ENCODE measurements at places on chromosomes 4 and X.

DNA sequence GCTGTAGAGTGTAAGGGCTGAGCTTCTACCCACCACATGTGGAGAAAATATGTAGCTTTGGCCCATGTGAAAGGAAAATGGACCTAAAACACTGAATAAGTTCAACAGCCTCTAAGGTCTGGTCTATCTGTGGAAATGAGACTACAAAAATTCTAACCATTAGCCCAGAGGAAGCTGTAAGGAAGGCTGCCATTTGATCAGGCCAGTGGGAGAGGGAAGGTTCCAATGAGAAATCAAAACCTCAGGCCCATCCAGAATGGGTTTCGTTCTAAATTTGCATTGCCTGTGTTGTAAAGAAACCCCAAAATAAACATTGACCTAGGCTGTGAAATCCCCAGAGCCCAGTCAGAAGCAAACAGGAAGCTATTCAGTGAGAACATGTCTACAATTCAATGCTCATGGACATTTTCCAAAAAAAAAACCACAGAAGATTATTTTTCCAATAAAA is 320.4 kb upstream of the SLC7A11 start:
- DNase-seq, result no peak

- no peak for DNase-seq
Measured at GRCh38 chr4:144948009-144948408, 150.0 kb downstream of the ANAPC10 start.

GRCh38 chrX:149527705-149528104 is 13.1 kb upstream of the EOLA1 start:
- no peak for DNase-seq

DNA sequence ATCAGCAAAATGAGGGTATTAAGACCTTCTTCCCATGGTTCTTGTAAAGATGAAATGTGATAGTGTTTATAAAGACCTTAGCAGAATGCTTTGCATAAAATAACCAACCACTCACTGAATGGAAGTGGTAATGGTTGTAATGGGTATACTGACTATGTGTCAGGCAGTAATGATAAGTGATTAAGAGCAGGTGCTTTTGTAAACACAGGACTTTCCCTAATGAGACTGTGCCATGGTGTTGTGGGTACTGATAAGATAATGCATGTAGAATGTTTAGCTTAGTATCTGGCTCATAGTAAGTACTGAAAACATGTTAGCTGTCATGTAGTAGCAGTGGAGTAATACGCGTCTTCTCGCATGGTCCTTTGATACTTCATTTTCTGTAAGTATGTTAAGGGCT is 6.9 kb downstream of the LSM6 start:
- DNase-seq, result no peak

- no peak for DNase-seq
Measured at GRCh38 chr4:140267576-140267975, 105.9 kb upstream of the SCOC start.

GRCh38 chr4:20255251-20255586 is 3.5 kb downstream of the SLIT2 start:
- no peak for DNase-seq

DNA sequence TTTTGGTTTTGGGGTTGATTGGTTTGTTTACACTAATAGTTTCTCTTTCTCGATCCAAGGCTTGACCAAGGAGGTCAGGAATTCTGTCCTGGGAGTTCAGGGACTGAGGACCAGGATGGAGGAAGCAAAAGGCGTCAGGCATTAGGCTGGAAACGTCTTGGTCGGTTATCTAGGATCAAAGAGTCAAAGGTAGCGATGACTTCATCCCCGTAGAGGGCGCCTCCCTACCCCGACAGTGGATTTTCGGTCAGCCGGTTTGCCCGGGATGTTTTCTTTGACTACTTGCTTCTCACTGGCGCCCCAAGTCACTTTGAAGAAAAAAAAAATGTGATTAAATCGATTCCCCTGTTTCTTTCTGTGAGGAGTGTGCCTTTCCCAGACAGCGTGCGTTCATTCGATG is 980 bp upstream of the FHDC1 start:
- DNase-seq, result no peak

DNA sequence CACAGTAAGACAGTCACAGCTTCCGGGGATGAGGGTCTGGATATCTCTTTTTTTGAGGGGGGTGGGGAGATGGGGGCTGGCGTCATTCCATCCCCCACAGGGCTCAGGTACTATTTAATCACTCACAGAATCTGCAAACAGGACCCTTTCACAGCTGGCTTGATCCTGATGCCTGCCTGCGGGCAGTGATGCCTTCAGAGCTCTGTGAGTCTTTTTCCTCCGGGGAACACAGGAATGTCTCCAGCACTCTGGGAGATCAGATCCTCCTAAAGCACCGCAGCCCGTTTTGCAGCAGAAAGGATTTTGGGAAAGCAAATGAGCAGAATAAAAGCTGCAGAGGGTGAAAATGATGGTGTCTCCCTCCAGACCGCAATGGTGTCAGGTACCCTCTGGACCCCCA is 13.2 kb upstream of the SHOX start:
- DNase-seq, result no peak

DNA sequence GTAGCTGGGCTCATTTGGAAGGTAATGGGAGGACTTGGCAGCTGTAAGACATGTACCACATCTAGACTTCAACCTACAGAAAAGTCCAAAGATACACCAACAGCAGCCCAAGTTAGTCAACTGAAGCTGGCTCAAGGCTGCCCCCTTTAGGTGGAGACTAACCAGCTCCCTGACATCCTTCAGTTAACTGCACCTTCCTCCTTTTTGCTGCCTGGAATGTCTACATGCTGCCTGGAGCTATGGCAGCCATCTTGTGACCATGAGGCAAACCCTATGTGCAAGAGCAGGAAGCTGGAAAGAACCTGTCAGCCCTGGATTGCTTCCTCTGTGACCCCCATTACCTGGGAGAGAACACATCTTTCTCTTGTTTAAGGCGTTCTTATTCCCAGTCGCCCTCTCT is 25.8 kb downstream of the ARSD start:
- DNase-seq, result no peak

DNA sequence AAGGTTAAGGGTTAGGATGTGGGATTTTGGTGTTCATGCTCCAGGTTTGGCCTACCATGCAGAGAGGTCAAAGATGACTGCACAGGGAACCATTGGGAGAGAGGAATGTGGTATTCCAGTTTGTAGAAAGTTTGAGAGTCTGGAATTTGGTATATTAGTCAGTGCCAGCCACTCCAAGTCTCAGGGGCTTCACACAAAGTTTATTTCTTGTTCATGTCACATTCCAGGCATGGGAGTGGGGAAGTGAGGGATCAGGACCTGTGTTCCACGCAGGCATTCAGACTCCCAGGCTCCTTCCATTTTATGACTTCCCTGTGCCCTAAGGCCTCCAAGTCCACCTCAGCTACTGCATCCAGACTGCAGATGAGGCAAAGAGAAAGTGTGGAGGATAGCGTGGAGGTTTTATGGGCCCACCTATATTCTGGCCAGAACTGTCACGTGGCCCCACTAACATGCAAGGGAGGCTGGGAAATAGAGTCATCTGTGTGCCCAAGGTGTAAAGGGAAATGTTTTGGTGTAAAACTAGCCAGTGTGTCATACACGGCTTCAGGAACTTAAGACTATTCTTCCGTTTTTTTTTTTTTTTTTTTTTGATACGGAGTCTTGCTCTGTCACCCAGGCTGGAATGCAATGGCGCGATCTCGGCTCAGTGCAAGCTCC is 140.6 kb upstream of the SCML1 start:
- no peak for DNase-seq

GRCh38 chrX:124501586-124501985 is 155.2 kb downstream of the SH2D1A start:
- no peak for DNase-seq

GRCh38 chrX:39011454-39012221 is 210.4 kb downstream of the MID1IP1 start:
- DNase-seq, result no peak

DNA sequence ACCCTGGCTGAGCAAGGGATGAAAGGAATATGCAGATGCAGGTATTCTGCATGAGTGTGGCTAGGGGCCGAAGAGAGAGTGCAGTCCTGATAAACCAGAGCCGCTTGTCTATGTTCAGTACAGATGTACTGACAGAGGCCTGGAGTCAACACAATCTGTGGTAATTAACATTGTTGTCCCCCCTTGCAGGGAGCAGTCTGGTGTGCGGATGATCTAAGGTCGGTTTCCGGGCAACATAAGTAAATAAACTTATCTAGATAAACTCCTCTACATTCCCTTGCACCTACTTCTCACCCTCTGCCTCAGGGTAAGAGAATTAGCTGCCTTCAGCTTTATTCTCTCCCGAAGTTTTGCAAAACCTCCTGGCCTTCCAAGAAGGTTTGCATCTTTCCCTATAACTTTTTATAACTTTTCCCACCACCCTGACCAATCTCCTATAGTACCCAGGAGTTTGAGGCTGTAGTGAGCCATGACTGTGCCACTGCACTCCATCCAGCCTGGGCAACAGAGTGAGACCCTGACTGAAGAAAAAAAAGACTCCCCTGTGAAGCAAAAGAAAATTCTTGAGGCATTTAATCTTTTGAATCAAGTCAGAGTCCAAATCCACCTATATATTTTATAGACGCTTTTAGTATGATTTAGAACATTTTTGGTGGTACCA is 26.6 kb downstream of the SNX25 start:
- DNase-seq, result no peak

DNA sequence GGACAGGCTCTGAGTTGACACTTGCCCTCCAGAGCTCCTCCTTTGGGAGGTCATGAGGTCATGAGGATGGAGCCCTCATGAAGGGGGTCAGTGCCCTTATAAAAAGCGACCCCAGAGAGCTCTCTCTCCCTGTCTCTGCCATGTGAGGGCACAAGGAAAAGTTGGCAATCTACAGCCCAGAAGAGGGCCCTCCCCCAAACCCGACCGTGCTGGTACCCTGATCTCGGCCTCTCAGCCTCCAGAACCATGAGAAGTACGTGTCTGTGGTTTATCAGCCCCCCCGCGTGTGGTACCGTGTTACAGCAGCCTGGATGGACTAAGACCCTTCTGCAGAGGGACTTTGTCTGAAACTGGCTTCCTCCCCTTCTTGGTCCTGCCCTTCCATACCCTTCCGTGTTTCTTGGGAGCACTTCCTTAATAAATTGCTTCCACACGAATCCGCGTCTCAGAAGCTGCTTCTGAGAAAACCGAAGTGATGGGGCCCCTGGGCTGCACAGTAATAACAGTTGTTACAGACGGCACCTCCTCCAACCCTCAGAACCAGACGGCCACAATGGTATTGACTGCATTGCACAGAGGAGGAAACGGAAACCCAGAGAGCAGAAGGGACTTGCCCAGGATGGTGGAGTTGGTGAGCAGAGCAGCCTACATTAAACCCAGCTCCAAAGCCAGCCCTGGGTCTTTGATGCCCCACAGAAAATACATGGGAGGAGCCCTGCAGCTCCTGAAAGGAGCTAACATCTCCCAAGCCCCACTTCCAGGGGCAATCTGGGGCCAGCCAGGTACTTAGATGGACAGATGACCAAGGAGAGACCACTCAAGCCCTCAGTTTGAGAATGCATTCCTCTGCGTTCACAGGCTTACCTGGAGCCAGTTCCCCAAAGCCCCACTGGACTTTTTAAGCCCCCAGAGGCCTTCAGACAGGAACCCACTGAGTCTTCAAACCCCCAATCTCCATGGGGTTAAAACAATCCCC is 242.7 kb downstream of the BCOR start:
- DNase-seq, result no peak

DNA sequence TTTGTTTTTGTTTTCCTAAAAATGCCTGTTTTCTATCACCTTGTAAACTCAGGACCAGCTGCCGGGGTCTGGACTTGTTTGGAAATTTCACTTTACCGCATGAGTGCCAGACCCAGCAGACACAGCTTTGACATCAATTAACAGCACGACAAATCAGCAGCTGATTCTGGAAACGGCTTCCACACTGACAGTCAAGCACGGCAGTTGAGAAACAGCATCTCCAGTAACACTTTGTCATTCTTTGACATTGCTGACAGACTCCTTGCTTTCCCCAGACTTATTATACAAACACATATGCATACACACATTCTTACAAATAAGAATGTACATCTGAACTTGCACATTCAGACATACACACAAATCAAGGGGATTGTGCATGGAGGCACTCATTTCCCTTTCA is 1017.6 kb upstream of the HS3ST1 start:
- DNase-seq, result no peak

- no peak for DNase-seq
Measured at GRCh38 chr4:43716721-43717395, 731.8 kb downstream of the KCTD8 start.

GRCh38 chr4:105210916-105211315 is 64.2 kb downstream of the TET2 start:
- DNase-seq, result no peak

DNA sequence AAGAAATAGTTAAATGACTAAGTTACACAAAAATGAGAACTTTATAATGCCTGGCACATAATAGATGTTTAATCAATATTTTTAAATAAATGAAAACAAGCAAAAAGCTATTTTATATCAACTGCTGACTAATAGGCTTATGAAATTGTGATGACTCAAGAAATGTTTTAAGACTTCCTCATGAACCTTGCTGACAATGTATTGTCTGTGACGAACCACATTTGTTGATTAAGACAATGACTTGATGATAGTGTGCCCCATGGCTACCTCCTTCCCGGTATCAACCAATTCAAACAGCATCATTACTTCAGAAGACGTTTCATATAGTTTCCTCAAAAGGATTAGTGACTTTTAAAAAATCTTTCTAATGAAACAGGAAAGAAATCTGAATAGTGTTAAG is 7.9 kb downstream of the CXCL6 start:
- DNase-seq, result no peak

GRCh38 chr4:89403826-89404225 is 96.2 kb upstream of the GPRIN3 start:
- DNase-seq, result no peak

- no peak for DNase-seq
Measured at GRCh38 chr4:145148980-145149379, 31.4 kb downstream of the OTUD4 start.

GRCh38 chr4:175412746-175413145 is 399.3 kb downstream of the GPM6A start:
- DNase-seq, result no peak

GRCh38 chr4:14726877-14727361 is 275.4 kb upstream of the CPEB2 start:
- no peak for DNase-seq

DNA sequence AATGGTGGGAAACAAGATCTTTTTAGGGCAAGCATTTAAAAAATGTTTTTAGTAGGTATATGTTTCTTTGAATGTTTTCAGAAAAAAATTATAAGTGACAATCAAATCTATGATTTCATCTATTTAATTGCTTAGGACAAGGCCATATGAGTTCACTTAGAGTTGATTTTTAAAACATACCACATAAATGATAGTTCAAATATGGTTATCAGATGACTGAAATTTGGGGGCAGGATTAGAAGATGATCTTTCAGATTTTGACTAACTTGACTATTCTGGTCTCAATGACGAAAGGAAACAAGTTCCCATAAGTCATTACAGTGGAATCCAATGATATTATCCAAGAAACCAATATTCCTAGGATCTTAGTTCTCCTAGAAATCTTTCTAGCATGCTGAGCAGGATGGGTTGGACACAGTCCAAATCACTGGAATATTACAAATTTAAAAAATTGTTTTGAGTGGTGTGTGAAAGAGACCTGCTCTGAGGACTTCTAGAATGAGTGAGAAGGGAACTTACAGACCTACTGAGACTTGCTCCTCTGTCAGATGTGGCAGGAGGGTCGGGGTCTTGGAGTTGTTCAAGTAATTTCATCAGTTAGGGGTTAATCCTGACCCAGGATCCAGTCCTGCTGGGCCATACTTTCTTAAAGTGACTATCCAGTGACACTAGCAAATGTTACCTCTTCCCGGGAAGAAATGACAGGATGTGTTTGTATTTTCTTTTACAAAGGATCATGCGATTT is 20.0 kb downstream of the RHOH start:
- DNase-seq, result no peak

Data from NCI-H1436 treated with DMSO at 0.1 percent for 48 hours (cell line).